Stimulated activated CD4-positive, alpha-beta T cell treated with anti-CD3 and anti-CD28 coated beads, Interleukin-1b, Interleukin-23, amount 100 ng/mL, for 1 hour (primary cell): ENCODE measurements at places on chromosomes 5 and 9.

DNA sequence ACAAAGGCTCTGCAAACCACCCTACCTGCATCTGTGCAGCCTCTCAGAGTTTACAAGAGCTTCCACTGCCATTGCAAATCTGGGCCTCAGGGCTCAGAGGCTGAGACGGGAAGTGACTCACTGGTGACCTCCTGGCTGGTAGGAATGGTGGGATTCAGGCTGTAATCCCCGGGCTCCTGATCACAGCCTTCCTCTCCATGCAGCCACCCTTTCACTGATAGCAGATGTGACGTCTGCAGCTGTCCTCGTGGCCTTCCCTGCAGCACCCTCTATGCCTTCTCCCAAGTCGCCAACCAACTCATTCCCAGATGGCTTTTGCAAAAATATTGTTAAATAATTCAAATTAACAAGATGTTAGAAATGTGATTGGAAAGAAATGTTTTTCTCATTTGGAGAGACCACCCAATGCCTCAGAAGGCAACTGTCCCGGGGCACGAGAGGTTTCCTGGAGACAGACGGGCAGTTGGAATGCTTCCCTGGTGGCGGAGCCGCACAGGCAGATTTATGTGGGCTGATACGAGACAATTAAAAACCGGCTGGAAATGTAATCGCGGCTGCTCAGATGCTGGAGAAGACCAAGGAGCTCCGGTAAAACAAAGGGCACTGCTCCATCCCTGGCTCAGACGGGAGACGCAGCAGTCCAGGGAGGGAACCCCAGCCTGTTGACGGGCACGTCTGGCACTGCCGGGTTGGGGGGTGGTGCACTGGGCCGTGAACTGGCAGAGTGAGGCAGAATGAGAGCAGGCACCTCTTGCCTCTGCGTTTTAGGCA, 34.4 kb upstream of the SLC25A51 start:
- no peak for DNase-seq

DNA sequence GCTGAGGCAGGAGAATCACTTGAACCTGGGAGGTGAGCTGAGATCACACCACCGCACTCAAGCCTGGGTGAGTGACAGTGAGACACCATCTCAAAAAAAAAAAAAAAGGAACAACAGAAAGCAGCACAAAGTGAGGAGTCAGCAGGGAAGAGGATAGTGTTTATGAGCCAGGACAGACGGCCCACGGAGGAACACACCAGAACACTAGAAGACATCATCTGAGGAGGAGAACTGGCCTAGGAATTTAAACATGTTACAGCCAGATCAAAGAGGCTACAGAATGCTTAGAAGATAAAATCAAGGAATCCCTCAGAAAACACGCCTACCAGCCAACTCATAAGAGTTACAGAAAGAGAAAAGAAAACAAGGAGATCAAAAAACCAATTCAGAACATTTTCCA, 12.2 kb downstream of the UBAC1 start:
- DNase-seq, result no peak

DNA sequence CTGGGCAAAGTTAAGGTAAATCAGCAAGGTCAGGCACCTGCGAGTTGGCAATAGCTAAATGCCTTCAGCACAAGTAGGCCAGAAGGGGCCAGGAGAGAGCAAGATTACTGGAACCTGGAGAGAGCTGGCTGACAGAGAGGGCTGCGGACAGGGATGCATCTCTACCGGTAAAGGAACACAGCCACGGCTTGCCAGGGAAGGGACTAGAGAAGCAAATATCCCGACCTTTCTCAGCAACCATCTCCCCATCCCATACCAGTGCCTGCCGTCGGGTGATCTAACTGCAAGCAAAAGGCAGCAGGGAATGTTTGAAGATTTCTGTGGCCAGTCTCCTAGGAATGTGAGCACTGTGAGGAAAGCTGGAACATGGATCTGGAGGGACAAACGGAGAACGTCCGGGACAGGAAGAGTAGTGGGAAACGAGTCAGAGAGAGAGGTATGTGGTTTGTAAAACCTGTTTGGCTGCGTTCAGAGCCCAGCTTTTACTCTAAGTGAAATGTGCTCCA, 15.9 kb upstream of the ABLIM3 start:
- DNase-seq, result no peak

DNA sequence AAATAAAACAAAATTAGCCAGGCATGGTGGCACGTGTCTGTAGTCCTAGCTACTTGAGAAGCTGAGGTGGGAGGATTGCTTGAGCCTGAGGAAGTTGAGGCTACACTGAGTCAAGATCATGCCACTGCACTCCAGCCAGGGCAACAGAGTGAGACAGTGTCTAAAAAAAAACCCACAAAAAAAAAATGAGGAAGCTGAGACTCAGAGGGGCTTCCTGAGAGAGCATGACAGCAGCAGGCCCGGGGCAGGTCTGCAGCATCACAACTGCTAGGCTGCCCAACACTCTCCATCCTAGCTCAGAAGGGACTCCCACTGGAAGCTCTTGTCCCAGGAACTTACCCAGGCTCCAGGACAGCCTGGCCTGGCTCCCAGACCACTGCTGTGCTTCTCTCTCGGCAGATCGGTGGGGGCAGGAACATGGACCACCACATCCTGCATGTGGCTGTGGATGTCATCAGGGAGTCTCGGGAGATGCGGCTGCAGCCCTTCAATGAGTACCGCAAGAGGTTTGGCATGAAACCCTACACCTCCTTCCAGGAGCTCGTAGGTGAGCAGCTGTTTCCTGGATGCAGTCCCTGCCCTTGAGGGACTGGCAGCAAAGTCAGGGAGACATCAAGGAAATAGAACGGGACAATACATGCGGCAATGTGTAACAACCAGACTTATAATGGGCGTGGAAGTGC, 19.1 kb downstream of the PTGS1 start:
- no peak for DNase-seq

DNA sequence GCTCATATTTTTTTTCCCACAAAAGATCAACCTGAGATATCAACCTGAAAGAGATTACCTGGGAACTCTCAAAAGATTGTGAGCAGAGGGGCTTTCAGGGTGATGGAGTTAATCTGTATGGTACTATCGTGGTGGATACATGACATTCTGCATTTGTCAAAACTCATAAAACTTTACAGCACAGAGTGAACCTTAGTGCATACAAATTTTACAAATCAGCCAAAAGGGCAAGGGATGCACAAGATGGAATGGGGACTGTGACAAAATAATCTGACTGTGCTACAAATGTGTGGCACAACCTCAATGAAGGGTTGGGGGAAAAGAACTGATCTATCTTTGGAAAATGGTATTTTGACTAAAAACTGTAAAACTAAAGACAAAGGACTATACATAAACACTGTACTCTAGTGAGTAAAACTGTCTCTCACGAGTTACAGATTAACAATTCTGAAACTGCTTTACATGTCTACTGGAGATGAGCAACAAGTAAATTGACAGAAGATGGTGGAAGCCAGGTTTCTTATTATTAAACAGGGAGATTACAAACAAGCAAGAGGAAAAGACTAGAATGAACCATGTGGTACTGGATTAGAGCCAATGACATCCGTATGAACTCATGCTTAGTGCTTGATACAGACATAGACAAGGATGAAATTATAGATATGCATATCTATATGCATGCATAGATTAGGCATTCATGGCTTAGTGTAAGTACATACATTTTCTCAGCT, 24.8 kb upstream of the RLN1 start:
- no peak for DNase-seq
